NCI-H2081 (cell line): ENCODE measurements at places on chromosomes 16 and 17.
A peak's percentile ranks its signal among the peaks of the same experiment; 100 is the strongest.

GRCh38 chr17:41278176-41278955 lies 2.9 kb downstream of the KRTAP9-7 start:
- no peak for DNase-seq

DNA sequence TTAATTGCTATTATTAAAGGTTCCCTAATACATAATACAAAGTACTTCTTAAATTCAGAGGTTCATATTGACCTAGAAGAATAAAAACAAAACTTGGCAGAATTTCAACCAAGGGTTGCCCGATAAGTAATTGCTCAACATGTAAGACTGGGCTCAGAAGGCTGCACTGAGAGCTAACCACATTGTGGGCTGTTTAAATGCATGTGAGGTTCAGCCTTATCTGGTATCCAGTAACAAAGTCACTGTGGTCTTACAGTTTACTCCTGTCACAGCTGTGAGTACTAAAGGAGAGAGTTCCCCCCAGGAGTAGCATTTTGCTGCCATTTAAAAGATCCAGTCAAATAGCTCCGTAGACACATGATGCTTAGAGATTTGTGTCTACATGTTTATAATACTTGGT lies 1.6 kb upstream of the DHRS11 start:
- DNase-seq: no peak

- peak; percentile 11 for DNase-seq
Observed at GRCh38 chr16:70267516-70267915, 15.8 kb upstream of the EXOSC6 start.

DNA sequence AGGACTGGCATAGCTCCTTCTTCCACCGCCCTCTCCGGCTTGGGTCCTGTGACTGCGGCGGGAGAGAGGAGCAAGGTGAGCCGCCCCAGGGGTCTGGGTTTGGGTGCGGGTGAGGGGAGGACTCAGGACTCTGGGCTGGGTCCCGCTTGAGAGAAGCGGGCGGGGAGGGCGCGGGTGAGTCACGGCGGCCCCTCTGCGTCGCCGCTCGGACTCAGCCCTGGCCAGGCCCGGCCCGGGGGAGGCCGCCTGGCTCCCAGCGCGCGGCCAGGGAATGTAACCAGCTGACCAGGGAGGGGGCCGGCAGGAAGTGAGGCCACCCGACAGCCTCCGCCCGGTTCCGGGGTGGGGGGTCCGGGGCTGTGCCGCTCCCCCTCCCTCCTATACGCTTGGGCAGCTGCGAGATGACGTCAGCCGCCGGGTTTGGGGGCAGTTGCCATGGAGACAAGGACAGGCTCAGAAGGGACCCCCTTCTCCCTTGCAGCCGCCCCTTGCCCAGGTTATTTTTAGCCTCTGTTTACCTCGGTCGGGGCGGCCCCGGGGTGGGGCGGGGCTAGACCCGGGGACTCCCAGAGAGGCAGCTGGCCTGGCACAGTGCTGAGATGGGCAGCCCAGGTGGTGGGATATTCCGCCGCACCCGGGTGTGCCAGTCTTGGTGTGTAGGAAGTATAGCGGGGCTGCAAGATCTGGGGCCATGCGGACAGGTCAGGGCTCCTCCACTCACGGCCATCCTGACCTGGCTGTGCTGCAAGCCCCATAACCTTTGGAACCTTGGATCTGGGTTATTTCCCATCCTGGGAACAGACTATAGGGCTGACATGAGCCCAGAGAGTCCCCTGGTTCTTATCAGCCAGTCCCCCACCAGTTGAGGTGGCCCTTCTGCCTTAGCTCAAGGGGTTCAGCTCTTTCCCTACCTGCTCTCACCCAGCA lies 1.6 kb downstream of the RIPOR1 start:
- DNase-seq: peak; percentile 31

- DNase-seq: peak; percentile 79
Observed at GRCh38 chr16:19502395-19503131, 19.3 kb downstream of the GDE1 start.

- no peak for DNase-seq
Observed at GRCh38 chr17:64196601-64197000, 66.5 kb downstream of the TEX2 start.

DNA sequence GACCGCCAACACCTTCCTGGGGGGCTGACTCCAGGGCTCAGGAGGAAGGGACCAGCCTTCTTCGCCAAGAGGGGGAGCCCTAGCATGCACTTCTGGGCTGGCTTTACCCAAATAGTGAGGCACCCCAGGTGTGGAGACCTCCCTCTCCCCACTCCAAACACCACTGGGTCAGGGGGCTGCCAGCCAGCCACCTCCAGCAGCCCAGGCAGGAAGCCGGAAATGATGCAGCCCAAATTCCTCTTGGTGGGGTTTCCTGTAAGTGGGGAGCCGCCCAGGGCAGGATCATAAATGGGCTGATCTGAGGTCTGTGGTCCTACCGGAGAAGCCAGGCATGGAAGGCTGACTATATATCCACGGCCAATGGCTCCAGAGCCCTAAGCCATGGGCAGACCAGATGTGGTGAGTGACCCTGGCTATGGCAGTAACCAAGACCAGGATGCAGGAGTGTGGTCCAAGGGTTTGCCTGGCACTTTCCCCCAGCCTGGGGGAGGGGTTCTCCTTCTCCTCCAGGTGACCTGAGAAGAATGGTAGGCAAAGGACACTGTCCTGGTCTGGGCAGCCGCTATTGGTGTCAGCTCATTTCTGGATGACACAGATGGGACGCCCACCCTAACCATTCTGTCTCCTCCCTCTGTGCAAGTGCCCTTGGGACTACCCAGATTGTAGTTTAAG lies 4.2 kb downstream of the GIT1 start:
- DNase-seq: no peak

GRCh38 chr17:66738301-66738700 lies 96.6 kb upstream of the CACNG5 start:
- DNase-seq: no peak

DNA sequence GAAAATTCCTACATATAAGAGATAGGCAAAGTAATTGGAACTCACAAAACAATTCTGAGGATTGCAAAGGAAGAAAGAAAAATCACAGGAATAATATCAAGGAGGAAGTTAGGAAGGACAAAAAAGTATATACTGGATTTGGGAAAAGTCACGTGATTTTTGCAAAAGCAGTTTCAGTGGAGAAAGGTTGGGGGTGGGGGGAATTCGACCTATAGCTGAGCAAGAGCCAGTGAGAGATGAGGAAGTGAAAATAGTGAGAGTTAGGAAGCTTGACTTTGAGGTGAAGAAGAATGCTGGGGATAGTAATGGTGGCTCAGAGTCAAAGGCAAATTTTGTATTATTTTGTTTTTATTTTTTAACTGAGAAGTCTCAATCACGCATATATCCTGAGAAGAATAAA lies 438.0 kb upstream of the PMFBP1 start:
- no peak for DNase-seq

- DNase-seq: no peak
Observed at GRCh38 chr16:85227084-85227945, 115.0 kb upstream of the CIBAR2 start.

- no peak for DNase-seq
Observed at GRCh38 chr16:78513838-78514237, 414.4 kb downstream of the WWOX start.

GRCh38 chr16:22785552-22785951 lies 28.4 kb upstream of the HS3ST2 start:
- no peak for DNase-seq

DNA sequence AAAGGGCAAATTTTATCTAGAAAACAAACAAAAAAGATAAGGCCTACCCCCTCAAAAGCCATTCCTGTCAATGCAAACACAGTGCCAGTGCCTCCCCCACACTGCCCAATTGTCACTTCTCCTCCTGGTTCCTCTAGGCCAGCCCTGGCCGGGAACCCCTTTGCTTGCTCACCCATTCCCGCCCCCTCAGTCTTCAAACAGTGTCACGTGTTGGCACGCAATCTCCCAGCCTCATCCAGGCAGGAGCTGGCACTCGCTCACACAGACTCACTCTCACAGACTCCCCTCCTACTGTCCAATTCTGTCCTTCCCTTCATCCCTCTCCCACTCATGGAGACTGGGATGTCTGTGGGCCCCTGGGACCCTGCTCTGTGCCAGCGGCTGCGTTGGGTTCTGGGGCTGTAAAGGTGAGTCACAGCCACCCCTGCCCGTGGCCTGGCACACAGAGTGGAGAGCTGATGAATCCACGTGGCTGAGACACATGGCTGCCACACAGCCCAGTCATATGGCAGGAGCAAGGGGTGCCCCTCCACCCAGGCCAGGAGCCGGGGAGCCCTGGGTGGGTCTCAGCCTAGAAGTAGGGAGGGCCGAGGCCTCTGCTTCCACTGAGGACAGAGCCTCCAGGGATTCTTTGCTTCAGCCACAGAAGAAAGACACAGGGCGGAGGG lies 54.8 kb downstream of the VAC14 start:
- peak; percentile 28 for DNase-seq

GRCh38 chr17:36616061-36617029 lies 15.0 kb downstream of the MRM1 start:
- no peak for DNase-seq

- DNase-seq: no peak
Observed at GRCh38 chr16:30348929-30349328, 6.2 kb downstream of the CD2BP2 start.

- no peak for DNase-seq
Observed at GRCh38 chr17:34519282-34519681, 60.1 kb upstream of the TMEM132E start.

GRCh38 chr17:81469266-81469665 lies 43.3 kb downstream of the ACTG1 start:
- DNase-seq: no peak

DNA sequence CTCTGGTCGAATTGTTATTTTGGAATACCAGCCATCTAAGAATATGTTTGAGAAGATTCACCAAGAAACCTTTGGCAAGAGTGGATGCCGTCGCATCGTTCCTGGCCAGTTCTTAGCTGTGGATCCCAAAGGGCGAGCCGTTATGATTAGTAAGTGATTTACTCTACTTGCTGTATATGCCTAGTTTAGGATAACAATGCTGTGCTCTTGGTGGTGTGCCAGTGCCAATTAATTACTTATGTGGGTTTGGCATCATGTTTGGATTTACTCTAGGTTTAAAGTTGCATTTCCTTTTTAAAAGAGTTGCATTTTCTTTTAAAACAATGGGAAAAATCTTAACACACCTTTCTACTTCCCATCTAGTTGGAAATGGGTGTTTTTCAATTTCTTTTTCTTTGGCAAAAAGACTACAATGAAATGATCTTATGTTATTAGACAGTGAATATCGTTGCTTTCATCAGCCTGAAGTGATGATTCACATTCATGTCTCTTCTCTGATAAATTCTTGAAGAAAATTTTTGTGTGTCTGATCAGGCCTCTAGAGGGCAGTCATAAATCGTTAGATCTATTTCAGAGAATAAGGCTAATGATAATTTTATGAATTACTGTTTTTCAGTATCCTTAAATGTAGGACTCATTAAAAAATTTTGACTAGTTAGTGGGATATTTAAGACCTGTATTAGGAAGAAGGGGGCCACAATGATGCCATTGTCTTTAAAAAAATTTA lies 5.6 kb downstream of the SF3B3 start:
- DNase-seq: peak; percentile 5

DNA sequence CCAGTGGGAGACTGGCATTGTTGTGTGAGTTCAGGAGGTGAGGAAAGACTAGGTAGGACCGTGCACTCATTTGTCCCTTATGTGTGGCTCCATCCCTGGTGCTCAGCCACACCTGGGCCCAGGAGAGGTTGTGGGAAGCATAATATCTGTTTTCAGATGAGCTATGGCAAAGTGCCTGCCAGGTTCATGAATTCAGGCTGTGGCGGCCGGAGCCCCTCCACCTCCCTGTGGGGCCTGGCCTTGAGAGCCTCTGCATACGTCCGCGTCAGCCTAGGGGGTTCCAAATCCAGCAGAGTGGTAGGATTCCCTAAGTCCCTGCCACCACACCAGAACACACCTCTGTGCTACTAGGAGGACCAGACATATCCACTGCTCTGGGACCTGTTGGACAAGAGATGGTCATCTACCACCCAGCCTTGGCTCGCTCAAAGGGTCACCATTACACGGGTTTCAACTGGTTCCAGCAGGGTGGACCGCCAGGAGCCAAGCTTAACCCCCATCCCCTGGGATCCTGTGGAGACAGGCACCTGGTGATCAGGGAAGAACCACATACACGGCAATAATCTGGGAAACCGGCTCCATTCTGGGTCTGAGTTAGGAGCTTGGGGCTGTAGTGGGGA lies 2.0 kb downstream of the B3GNT9 start:
- no peak for DNase-seq

GRCh38 chr16:4709481-4709880 lies 16.1 kb downstream of the NUDT16L1 start:
- no peak for DNase-seq

GRCh38 chr16:86718118-86718517 lies 139.8 kb downstream of the FOXL1 start:
- DNase-seq: no peak

GRCh38 chr16:11498683-11499082 lies 88.0 kb downstream of the LITAF start:
- no peak for DNase-seq

- DNase-seq: no peak
Observed at GRCh38 chr17:44257815-44258760, 9.8 kb downstream of the SLC4A1 start.

- DNase-seq: no peak
Observed at GRCh38 chr17:5283571-5284315, 1.7 kb downstream of the RABEP1 start.

DNA sequence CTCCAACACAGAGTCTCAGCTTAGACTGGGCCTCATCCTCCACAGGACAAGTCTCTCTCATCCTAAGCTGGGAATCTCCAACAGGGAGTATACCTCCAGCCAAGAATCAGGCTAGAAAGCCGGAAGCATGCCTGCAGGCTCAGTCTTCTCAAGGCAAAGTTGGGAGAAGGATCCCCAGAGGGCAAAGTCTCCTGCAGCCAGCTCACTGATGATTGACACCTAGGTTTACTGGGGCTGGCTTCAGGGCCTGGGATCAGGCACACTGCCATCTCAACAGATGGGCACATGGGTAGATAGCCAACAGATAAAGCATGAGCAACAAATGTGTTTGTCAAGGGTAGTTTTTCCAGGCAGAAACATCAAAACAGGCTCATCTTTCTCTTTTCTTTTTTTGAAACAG lies 56.1 kb upstream of the TOX3 start:
- DNase-seq: no peak

- DNase-seq: no peak
Observed at GRCh38 chr17:50201276-50201854, at the start of gene COL1A1. TSS of gene COL1A1 (minus strand) at chr17:50201631. CDS start at chr17:50201513, 118 bp downstream.

- no peak for DNase-seq
Observed at GRCh38 chr17:48997103-48997826, at the start of gene IGF2BP1. TSS of gene IGF2BP1 (plus strand) at chr17:48997385. CDS start at chr17:48997746, 361 bp downstream.

- no peak for DNase-seq
Observed at GRCh38 chr17:42472709-42473521, 14.2 kb downstream of the ATP6V0A1 start.

- DNase-seq: no peak
Observed at GRCh38 chr16:12509121-12509520, 294.6 kb downstream of the CPPED1 start.

GRCh38 chr16:12535535-12536411 lies 267.9 kb downstream of the CPPED1 start:
- DNase-seq: no peak

- no peak for DNase-seq
Observed at GRCh38 chr16:22329199-22329695, 32.0 kb downstream of the POLR3E start.

GRCh38 chr16:77502448-77502847 lies 67.6 kb upstream of the ADAMTS18 start:
- no peak for DNase-seq
